ENCODE measurements at places on chromosomes 5 and 9.

DNA sequence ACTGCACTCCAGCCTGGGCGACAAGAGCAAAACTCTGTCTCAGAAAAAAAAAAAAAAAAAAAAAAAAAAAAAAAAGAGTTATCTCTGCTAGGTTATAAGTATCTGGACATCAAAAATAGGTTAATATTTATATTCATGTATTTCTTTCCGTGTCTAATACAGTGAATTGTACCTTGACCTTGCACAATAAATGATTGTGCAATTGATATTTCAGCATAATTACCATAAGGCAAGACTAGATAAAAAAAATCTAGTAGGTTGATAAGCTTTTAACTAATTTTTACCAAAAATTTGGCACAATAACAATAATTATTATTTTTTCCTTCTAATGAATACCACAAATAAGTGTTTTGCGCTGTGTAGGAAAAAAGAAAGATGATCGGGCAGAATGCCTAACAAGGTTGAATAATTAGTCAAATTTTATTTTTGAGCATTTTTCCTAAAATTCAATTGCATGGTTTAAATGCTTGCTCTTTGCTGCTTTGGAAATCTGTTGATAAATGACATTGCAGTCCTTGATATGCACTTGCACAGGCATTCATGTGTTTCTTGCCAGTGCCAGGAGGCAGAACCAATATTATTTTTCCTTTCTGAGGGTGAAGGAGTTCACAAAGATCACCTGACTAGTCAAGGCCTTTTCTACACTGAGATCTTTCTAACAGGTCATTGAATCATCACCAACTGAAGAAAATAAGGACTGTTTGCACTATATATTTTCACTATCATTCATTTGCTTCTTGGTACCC is 127.5 kb downstream of the ARRDC3 start:
- no peak overlapping the region for H3K27ac ChIP-seq
- no peaks in the 10 kb centered on the region for H3K36me3 ChIP-seq
- no peak overlapping the region for H3K4me3 ChIP-seq
- no peak for DNase-seq

GRCh38 chr9:112283582-112284253 is 49.7 kb downstream of the PTBP3 start:
- H3K27ac ChIP-seq = no peak overlapping the region
- no peak overlapping the region for H3K4me3 ChIP-seq
- H3K4me1 ChIP-seq = peaks cover 8% of the 10 kb centered on the region
- DNase-seq = no peak
- no peaks in the 10 kb centered on the region for H3K27me3 ChIP-seq

DNA sequence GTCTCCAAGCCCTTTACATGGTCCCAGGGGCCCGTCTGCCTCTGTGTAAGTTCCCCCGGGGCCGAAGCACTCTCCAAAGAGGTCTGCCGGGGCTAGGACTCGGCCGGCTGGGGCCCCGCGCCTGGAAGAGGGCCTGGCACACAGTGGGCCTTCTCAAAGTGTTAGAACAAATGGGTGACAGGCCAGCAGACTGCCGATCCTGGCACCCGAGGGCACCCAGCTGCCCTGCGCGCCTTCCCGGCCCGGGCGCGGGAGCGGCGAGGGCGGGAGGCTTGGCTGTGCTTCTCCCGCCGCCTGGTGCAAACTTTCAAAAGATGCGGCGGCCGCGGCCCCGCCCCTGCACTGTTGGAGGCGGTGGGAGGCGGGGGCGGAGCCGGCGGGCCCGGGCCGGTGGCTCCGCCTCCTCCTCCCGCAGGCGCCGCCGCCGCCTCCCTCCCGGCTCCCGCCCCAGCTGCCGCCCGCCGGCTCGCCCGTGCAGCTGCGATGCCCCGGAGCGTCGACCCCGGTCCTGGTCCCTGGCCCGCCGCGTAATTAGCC is at the start of gene NEURL1B:
Gene NEURL1B (plus strand): TSS at position 442 of the 537 bp plus-strand sequence. CDS start 144 bp downstream, outside the sequence.
- peak within 1 kb of the TSS; percentile 62 for H3K4me3 ChIP-seq
- H3K27me3 ChIP-seq = peaks cover 46% of the 10 kb centered on the region
- no peak within 1 kb of the TSS for H3K27ac ChIP-seq
- DNase-seq = peak; percentile 74
- no peaks in the 10 kb centered on the region for H3K36me3 ChIP-seq

GRCh38 chr9:131677444-131678180 is 62.3 kb downstream of the RAPGEF1 start:
- H3K4me3 ChIP-seq = peak overlapping the region; percentile 88
- H3K27me3 ChIP-seq = no peaks in the 10 kb centered on the region
- DNase-seq = peak; percentile 28
- H3K4me1 ChIP-seq = peaks cover 92% of the 10 kb centered on the region
- H3K27ac ChIP-seq = peak overlapping the region; percentile 95

GRCh38 chr5:142717582-142718215 is 31.8 kb upstream of the FGF1 start:
- no peaks in the 10 kb centered on the region for H3K36me3 ChIP-seq
- peaks cover 5% of the 10 kb centered on the region for H3K4me1 ChIP-seq
- H3K27me3 ChIP-seq = peaks cover 7% of the 10 kb centered on the region
- no peak overlapping the region for H3K4me3 ChIP-seq

- H3K4me1 ChIP-seq = no peaks in the 10 kb centered on the region
- H3K4me3 ChIP-seq = no peak overlapping the region
- DNase-seq = no peak
- no peak overlapping the region for H3K27ac ChIP-seq
- H3K27me3 ChIP-seq = peaks cover 28% of the 10 kb centered on the region
- H3K36me3 ChIP-seq = no peaks in the 10 kb centered on the region
These were observed 77.7 kb downstream of the PTCD2 start for GRCh38 chr5:72397836-72398235.

- no peaks in the 10 kb centered on the region for H3K27me3 ChIP-seq
- no peak overlapping the region for H3K4me3 ChIP-seq
- no peaks in the 10 kb centered on the region for H3K4me1 ChIP-seq
- no peak overlapping the region for H3K27ac ChIP-seq
- peaks cover 31% of the 10 kb centered on the region for H3K36me3 ChIP-seq
These were observed 12.6 kb downstream of the LRSAM1 start for GRCh38 chr9:127463911-127464310.

Measured in activated CD4-positive, alpha-beta memory T cell treated with anti-CD3 and anti-CD28 coated beads, Interleukin-2, amount 10 ng/mL, durations not matched to agents 7 days and 5 days (primary cell).